ENCODE measurements at places on chromosomes 3 and 15.

- no peak for DNase-seq
These were observed 296.1 kb downstream of the LSAMP start for GRCh38 chr3:116148881-116149851.

- DNase-seq = no peak
These were observed 124.2 kb downstream of the ZBTB20 start for GRCh38 chr3:115022835-115023398.

DNA sequence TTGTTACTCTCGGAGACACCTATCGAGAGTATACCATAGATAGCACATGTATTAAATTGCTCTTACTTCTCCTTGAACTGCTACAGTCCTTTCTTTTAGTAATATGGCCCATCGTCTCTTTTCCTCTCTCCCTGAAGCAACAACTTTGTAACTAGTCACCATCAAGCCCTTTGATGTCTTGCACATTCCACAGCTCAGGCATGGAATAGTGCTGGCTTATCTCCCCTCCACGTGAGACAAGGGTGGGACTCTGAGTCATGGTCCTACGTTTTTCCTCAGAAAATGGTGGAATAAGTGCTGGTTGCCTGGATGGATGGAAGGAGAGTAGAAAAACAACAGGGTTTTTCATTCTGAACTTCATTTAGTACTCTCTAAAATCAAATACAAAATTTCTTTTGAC, 163.3 kb upstream of the MBNL1 start:
- no peak for DNase-seq

DNA sequence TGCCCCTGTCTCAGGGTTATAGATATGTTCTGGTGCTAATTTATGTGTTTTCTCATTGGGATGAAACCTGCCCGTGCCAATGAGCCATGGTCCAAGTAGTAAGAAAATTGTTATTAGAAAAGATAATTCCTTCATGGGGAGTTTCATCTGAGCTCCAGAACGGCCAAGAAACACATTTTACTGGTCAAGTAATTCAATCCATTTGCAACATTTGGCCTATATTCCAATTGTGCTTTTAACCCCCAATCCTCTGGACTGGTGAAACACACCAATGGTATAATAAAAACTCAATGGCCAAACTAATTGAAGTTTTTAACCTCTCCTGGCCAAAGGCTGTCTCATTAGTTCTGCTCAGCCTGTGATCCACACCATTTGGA, 53.7 kb upstream of the XCR1 start:
- DNase-seq = no peak

DNA sequence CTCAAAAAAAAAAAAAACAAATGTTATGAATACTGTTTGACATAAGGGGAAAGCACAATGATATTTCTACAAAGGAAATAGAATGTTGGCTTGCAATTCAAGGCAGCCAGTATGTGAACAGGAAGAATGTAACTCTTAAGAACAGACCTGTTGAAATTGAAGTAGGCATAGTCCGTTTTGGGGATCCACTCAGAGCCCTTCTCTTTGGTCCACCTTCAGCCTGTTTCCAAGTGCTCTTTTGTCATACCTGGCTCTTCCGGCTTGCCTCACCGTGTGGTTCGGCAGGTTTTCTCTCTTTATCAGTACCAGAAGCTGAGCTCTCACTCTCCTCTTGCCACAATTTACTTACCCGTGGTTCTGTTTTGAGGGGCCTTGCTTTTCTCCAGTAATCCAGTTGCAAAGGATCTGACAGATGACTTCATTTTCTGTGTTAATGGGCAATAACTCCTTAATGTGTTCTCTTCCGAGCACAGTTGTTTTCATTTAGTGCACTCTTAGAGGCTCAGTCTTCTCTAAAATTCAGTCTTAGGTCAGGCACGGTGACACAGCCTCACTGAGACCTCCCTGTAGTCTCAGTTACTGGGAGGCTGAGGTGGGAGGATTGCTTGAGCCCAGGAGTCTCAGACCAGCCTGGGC, 6.7 kb downstream of the ABHD17C start:
- DNase-seq = no peak

DNA sequence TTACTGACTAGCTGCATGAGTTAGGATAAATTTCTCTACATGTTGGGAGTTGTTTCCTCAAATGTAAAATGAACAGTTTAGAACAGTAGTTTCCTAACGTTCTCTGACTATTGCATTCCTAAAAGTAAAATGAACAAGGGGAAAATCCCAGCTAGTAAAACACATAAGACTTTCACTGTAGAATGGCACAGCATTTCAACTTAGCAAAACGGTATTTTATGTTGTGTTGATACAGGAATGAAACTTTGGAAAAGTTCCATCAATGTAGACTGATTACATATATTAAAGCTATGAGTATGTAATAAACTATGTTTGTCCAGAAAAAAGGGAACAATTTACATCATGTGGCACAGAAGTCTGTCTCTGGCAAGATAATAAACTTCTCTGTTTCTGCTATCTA, 297.4 kb upstream of the EPHA3 start:
- no peak for DNase-seq

DNA sequence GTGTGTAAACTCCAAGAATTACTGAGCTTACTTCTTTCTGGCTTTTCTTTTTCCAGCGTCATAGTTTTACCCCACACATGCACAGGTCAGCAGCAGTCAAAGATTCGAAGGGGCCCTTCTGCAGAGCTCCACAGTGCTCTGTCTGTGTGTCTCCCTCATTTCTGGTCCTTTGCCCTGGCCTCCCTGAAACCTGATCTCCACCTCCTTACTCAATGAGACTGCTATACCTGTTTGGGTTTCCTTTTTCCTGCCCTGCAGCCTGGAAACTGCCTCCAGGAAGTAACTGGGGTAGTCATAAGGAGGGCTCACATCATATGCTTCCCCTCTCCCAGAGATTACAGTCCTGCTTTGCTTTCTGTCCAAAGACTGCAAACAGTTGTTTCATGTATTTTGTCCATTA, 82.8 kb upstream of the TNIK start:
- no peak for DNase-seq

GRCh38 chr15:57363661-57364060, 12.6 kb upstream of the CGNL1 start:
- no peak for DNase-seq

GRCh38 chr3:157938154-157938779, 168.0 kb downstream of the SHOX2 start:
- DNase-seq = no peak

- DNase-seq = no peak
These were observed 52.6 kb downstream of the IQCH start for GRCh38 chr15:67307156-67307555.

GRCh38 chr3:164832216-164832615, 246.1 kb downstream of the SI start:
- no peak for DNase-seq

- no peak for DNase-seq
These were observed 512.1 kb downstream of the MAGI1 start for GRCh38 chr3:65526656-65527055.

DNA sequence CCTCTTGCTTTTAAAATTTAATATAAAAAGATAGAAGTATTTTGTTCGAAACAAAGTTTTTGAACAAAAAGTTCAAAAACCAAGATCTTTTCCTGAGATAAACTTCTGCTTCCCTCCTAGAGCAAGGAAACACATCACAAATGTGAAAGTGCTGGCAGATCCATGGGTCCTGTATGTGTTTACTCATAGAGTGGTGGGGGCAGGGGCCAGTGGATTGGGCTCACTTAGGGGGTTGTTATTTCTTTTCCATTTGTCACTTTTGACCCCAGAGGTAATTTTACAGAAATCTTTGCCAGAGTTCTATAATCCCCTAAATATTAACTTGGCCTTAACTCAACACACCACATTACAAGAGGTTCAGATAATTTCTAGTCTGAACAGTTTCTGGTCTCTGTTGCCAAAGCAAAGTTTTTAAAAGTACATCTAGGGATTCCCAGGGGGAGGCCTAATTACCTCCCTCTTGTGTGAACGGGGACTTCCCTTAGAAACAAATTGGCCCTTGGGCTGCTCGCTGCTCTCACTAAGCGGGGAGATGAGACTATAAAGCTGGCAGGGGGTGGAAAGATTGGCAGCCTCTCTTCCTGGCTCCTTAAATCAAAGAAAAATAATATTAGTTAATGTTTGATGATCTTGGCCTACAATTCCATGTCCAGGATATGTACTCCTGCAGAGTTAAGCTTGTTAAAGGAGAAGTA, 66.8 kb upstream of the PTX3 start:
- no peak for DNase-seq

DNA sequence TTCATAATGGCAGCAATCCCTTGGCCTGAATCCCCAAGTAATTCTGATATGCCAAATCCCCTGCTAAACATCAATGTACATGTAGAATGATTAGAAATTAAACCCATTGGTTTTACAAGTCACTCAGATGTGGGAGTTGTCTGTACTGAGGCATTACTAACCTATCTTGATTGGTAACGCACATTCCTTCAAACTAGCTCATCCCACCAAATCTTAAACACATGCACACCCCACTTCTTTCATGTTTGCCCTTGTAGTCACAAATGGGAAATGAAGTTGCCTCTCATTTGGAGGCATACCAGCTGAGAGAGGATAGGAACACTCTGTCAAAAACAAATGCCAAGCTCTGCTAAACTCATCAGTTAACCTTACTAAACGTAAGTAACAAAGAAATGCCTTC, 29.1 kb upstream of the MAN2C1 start:
- no peak for DNase-seq

GRCh38 chr3:103210583-103210982, 775.8 kb downstream of the ZPLD1 start:
- DNase-seq = no peak

GRCh38 chr3:65702202-65702601, 336.5 kb downstream of the MAGI1 start:
- DNase-seq = no peak

DNA sequence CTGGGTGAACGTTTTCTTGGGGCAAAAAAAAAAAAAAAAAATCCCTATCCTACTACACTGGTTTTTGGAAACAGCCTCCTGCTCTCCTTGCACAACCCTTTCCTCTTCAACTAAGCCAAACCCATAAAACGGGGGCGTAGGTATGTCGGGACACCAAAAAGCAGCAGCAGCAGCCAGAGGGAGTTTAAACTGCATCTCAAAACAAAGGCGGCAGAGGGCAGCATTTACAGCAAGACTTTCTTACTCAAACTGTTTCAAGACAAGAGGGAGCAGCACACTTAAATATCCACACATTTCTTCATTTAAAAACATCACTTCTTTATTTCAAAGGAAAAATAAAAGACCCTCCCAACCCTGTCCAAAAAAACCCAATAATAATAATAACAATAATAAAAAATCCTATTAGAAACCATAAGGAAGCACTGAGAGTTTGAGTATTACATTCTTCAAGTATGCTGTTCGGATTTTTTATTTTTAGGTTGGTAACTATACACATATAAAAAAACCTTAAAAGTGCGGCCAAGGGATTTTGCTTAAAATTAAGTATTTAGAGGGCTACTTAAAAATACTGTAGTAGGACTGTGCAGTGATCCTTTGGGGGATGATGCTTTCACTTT, 43.9 kb upstream of the PLXND1 start:
- DNase-seq = peak; percentile 68

- DNase-seq = no peak
These were observed 263.6 kb upstream of the AZI2 start for GRCh38 chr3:28612232-28612631.

DNA sequence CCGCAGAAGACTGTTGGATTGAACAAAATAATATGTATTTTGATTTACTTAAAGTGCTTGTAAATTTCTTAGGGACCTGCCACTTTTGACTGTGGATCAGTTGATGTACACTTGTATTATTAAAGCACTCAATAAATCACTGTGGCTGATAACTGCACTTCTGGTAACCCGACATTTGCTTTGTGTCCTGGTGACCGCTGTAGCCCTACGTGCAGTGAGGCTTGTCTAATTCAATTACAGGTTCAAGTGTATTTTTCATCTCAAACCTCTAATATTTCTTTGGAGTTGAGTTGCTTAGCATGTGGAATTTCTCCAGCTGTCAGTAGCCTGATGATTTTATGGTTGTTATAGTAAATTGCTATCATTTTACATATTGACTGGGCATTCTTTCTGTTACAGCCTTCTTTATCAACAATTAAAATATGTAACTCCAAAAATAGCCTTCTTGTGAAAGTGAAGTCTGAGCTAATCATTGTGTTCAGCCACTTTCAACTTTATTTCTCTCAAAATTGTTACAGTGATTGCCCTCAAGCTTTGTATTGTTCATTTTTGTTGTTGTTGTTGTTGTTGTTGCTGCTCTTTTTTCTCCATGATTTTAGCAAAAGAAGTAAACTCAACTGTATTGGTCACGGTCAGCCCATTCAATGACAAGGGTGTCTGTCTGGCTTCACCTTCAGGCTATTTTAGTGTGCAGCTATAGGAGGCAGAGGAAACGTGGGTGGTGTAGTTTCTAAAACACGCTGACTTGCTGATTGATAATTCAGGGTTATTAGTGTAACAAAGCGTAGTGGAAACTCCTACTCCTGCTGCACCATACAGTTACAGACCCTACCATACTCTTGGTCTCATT, 215.1 kb upstream of the UBE2E1 start:
- DNase-seq = peak; percentile 36

GRCh38 chr3:188947401-188948280, 224.1 kb upstream of the TPRG1 start:
- peak; percentile 85 for DNase-seq

DNA sequence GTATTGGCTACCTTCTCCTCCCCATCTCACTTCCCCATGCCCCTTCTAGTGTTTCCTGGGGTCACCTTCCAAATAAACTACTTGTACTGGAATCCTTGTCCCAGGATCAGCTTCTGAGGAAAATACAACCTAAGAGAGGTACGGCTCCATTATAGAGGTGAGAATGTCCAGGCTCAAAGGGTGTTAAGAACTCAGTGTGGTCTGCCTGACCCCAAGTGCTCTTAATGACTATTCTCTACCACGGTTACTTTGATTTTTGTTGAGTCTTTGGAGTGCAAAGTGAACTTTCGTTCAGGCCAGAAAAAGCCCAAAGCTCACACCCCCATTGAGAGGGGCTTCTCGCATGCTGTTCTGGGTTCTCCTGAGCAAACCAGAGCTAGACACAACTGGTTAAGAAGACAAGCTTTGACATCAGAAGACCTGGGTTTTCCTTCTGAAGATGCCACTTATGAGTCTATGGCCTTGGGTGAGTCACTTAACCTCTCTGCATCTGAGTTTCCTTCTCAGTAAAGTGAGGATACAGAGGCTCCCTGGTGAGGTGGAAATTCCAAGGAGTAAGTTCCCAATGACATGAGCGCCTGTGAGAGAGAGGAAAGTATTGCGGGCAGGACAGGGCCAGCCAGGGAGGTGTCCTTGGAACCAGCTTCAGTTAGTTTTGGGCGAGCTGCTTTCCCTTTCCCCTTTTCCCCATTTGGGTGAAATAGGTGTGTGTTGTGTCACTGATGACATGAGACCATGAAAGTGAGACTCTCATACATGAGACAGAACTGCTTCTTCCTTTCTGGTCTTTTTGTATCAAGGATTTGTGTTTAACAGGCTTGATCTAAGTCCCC, 475.0 kb upstream of the PROK2 start:
- DNase-seq = no peak

GRCh38 chr3:188179006-188179966, 25.3 kb downstream of the LPP start:
- no peak for DNase-seq

DNA sequence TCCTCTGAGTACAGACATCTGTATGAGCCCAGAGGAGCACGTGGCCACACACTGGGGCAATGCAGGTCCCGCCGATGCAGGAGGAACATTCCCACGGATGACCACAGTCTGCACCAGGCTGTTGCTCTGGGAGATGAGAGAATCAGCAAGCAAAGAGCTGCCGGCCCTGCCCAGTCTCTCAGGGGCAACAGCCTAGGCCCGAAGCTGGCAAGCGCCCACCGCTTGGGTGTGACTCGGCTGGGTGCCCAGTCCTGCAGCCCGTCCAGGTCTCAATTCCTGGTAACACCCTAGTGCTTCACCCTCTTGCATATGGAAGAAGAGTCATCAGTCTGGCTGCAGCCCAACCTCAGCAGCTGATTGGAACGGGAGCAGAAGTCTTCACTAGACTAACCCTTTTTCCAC, 153.7 kb upstream of the HES1 start:
- DNase-seq = no peak
